ENCODE measurements at places on chromosomes 7 and 10.
A peak's percentile ranks its signal among the peaks of the same experiment; 100 is the strongest.

GRCh38 chr10:49285232-49285631, 13.7 kb upstream of the C10orf71 start:
- DNase-seq: no peak

DNA sequence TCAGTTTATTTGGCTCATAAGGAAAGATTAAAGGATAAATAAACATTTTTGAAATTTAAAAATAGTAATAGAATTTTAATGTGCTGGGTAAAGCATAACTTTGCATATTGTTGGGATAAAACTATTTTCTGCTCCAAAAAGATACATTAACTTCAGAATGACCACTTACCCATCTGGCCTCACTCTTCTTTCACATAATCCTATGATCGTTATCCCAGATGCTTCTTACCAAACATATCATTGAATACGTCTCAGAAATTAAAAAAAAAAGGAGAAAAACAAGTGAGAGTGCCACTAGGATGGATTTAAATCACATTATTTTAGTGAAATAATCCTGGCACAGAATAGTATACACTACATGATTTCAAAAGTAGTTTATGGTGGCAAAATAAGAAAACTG, 677.5 kb upstream of the ZWINT start:
- DNase-seq: no peak

- no peak for DNase-seq
These were observed 757.3 kb upstream of the IGFBP3 start for GRCh38 chr7:46678421-46678820.

DNA sequence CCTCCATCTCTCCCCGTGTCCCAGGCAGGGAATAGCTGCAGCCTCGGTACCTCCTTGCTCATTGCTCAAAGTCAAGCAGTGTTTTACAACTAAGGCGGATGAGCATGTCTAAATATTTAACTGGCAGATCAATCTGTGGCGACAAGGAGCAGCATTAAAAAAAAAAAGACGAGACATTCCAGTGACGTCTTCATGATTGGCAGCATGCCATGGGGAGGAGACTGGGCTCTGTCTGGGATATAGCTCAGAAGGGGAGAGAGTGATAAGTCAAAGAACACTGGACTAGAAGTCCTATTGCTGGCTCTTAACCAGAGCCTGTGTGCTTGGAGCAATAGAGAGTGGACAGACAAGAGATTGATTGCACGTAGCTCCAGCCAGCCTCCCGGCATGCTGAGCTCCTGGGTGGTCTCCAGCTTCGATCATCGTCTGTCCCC, 287.5 kb upstream of the PODXL start:
- no peak for DNase-seq

GRCh38 chr7:155986497-155987160, 174.4 kb upstream of the SHH start:
- no peak for DNase-seq

GRCh38 chr10:121457729-121458128, 140.5 kb downstream of the FGFR2 start:
- no peak for DNase-seq

- DNase-seq: no peak
These were observed 41.5 kb downstream of the PSPH start for GRCh38 chr7:56009695-56010094.

DNA sequence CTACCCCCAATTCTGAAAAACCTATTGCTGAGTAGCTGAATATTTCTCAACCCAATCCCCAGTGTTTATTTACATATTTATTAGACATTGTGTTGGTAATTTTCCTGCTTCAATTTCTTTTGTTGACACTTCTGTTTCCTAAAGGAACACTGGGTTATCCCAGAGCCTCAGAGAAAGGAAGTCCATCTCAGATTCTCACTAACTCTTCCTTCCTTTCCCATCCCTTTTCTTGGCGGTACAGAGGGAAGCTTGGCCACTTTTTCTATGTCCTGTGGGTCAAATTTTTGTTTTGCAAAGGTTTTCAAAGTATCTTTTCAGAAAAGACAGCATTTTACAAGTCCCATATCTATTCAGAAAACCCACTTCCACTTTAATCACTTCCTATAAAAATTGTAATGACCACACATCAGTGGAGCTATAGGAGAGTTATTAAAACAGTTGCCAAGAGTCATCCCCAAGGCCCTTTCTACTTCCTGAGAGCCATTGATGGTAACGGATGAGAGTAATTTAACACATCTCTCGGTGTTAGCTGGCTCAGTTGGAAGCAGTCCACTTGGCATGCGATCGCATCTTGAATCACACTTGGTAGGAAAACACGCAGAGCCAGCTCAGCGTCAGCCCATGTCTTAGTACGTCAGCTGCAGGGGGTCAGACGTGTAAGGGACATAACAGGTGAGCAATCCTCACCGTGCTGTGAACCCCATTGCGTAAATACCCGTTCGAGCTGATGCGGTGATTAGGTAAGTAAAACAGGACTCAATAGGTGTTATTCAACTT, 231.1 kb upstream of the ADARB2 start:
- DNase-seq: no peak

GRCh38 chr10:105347487-105347886, 706.4 kb downstream of the SORCS3 start:
- no peak for DNase-seq

DNA sequence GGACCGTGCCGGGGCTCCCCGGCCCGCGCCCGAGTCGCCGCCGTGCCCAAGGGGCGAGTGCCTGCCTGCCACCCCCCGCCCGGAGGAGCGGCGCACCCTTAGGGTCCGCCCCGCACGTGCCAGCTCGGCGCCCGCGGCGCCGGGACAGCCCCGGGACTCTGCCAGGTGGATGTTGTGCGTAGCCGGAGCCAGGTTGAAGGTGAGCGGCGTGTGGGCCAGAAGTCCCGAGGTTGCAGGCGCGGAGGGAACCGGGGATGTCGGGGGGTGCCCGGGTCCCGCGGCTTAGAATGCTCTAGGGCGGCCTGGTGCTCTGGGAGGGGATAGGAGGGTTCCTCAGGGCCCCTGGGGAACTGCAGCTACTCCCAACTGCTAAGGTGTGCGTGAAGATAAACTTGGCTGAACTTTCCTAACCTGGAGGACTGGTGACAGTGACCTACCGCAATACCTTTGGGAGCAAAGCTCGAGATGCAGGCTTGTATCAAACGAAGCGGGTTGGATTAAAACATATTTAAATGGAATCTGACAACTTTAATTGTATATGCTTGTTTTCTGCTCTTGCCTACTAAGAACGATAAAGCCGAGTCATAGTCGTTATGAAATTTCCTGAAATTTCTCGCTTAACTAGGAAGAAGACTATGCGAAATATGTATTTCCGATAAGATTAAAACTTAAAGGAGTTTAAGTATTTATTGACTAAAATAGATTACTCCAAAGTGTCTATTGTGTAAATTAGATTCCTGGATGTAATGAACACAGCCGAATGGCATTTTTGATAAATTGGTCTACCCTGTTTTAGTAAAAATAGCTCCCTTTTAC, at the start of gene CUX1:
TSS of gene CUX1 (plus strand) at position 156 of the 816 bp plus-strand sequence. CDS start at position 170, 14 bp downstream.
- no peak for DNase-seq

- DNase-seq: no peak
These were observed 189.3 kb upstream of the LYZL2 start for GRCh38 chr10:30818854-30819253.

DNA sequence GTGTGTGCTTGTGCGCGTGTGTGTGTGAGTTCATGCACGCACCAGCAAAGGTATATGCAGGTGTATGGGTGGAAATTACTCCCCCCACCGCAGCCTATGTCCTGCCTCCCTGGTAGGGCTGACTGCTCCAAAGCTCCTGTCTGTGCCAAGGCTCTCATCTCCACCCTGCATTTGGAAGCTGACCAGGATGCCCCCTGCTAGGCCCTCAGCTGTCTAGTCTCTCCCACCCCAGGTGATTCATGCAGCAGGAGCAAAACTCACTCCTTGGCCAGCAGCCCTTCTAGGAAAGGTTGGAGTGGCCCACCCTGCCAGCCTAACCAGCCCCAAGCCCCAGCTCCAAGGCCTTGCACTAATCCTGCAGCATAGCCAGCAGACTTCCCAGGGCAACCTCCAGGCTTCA, 148.4 kb downstream of the GRID1 start:
- no peak for DNase-seq

- DNase-seq: no peak
These were observed 14.8 kb upstream of the WAPL start for GRCh38 chr10:86536294-86536861.

DNA sequence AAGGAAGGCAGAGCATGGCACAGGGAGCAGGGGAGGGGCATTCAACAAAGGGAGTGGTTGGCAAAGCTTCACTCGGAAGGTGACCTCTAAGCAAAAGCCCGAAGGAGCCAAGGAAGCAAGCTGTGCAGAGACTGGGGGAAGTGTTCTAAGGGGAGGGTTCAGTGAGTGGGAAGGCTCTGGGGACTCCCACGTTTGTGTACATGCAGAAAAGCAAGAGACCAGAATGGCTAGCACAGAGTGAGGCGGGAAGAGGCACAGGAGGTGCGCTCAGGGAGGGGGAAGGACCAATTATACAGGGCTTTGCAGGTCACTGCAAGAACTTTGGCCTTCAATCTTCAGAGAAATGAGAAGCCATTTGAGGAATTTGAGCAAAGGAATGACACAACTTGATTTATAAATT, 7.4 kb downstream of the ARHGAP21 start:
- no peak for DNase-seq

- DNase-seq: no peak
These were observed 235.7 kb upstream of the TCERG1L start for GRCh38 chr10:131547129-131547799.

DNA sequence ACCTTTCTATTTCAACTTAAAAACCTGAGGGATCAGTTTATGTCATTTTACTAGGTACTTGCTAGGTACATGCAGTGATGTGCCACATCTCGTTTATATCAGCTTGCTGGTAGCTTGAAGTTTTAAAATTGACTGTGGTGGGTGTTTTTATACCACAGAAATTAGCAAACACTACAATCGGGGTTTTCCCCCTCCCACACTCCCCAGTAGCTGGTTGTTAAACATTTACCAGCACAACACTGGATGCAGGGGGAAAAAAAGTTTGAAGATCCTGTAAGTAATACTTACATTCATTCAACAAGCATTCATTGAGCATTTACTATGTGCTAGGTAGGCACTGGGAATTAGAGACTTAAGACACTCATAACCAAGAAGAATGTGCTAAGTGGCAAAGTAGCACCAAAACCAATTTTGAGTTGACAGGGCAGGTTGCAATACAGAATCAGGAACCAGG, 32.6 kb downstream of the USP6NL start:
- DNase-seq: peak; percentile 29

DNA sequence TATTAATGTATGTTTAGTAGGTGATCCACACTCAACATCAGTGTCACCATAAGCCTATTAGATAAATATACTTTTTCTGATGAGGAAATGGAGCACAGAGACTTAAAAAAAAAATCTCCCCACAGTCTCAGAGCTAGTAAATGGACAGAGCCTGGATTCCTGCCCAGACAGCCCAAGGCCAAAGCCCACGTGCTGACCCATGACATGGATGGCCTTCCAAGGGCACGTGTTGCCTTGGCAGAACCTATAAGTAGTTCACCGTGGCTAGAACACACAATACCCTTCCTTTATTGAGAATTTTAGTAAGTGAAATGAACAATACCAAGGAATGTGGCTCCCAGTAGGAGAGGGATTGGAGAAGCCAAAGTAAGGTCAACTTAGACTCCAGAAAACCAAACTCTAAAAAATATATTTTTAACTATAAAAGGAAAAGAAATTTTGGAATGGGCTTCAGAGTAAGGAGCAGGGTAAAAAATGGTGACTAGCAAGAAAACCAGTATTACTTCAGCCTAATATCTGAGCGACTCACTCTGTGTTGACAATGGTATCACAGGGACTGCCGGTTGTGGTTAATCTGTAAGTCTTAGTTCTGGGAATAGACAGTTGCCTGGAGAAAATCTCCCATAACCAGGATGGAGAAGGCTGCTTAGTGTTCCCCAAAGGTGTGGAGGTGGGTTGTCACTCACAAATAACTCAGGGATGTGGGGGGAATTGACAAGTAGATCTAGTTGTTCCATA, 223.0 kb downstream of the SORCS1 start:
- DNase-seq: no peak

GRCh38 chr7:78407031-78407430, 608.5 kb downstream of the PHTF2 start:
- DNase-seq: no peak

GRCh38 chr10:61898435-61898778, 3.1 kb upstream of the ARID5B start:
- DNase-seq: no peak

- no peak for DNase-seq
These were observed 5.0 kb downstream of the R3HCC1L start for GRCh38 chr10:98139431-98139830.

GRCh38 chr7:126689037-126689436, 563.7 kb downstream of the GRM8 start:
- DNase-seq: no peak

DNA sequence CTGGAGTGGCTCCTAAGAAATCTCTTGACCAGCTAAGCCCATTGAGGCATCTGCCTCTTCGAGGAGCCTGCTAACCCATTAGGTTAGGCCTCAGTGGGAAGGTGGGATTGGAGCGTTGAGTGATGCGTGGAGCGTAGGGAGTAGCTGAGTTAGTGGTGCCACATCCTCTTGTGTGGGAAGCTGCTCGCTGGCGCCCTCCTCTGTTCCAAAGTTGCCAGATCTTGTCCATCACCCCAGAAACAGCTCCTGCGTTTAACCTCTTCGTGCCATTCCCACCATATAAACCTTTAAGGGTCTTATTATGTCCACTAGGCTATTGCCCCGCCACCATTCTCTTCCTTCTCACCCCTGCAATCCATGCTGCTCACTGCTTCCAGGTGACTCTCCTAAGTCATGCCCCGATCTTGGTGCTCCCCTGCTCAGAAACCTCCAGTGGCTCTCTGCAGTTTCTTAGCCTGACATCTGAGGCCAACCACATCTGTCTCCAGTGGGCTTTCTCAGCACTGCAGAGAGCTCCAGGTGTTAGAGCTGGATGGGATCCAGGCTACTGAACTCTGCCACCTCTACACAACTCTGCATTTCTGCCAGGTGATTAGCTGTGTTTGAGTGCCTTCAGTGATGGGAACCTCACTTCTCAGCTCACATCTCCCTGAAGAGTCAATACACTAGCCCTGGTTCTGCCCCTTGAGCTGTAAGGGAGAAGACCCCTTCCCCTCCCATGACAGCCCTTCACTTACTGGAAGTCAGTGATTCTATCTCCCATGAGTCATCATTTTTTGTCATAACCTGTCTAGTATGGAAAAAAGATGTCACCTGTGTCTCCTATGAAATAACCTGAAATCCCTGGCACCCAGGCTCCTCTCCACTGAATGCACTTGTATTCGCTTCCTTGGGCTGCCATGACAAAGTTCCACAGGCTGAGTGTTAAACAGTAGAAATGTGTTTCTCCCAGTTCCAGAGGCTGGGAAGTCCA, 65.0 kb upstream of the FGFR2 start:
- no peak for DNase-seq

- no peak for DNase-seq
These were observed 36.0 kb upstream of the LAMB1 start for GRCh38 chr7:108038986-108039385.

DNA sequence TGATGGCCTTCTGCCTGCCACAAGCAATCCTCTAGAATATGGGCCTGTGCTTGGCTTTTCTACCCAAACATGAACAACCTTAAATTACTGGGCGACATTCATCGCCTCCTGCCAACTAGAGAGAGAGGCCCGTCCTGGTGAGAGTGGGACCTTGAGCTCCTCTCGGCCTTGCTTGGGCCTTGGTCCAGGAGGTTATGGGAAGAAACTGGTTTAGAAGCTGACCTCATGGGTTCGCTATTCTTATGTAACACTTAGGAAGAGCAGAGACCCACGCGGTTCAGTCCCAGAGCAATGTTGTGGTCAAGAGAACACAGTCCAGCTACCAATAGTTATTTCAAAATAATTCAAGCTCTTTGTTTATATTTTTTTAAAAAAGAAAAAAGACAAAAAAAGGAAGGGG, 176.3 kb upstream of the ZNF32 start:
- DNase-seq: no peak

Measured in stimulated activated CD4-positive, alpha-beta T cell treated with anti-CD3 and anti-CD28 coated beads, Interleukin-1b, Interleukin-23, amount 100 ng/mL, for 1 hour (primary cell).